ENCODE measurements at places on chromosomes 3 and 15. TPM values are rescaled to one million over a fixed set of nuclear protein-coding genes. Genes with fewer than 3 reads are reported as not detected.

- no peak for DNase-seq
Measured at GRCh38 chr3:183283886-183284285, 30.8 kb downstream of the B3GNT5 start.

DNA sequence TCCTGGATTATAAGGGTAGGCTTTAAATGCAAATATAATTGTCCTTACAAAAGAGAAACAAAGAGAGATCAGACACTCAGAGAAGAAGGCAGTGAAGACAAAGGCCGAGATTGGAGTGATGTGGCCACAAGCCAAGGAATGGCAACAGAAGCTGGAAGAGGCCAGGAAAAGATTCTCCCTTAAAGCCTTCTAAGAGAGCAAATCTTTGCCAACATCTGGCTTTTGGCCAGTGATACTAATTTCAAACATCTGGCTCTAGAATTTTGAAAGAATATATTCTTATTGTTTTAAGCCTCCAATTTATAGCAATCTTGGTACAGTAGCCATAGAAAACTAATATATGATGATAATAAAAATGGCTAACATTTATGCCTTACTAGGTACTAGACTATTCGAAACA, 615.8 kb upstream of the ZNF385D start:
- no peak for DNase-seq

DNA sequence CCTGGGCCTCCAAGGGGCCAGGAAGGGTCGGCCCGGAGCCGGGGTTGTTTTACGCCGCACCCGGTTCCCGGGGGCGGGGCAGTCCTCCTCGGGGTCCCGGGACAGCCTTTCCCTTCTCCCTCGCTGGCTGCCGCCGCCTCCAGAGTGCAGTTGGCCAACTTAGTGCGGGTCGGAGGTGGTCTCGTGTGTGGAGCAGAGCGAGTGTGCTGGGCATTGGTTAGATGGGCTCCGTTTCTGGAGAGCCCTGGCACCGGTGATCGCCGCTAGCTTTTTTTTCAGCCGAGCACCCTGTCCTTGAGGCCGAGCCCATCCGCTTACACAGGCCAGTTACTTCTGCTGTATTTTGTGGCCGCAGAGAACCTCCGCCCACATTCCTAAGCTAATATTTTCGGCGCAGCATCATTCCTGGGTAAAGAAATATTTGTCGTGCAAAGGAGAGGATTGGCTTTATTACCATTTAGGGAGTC, 585 bp downstream of the KIF23 start:
- DNase-seq = peak; percentile 39

- DNase-seq = no peak
Measured at GRCh38 chr15:40942878-40943277, 10.4 kb upstream of the CHAC1 start.

DNA sequence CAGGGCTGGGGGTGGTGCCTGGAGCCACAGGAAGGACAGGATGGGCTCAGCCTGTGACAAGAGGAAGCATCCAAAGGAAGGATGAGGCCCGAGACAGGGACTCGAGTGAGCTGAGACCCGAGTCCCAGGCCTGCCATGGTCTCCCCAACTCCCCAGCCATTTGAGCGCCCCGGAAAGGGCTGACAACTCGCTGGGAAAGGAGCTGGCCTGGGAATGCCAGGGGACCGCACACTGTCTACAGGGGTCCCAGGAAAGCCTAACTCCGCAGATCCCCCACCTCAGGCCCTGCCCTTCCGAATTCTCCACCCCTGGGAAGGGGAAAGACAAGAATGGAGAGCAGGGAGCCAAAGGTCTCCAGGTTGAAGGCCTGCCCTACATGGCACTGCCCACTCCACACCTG, 21.0 kb upstream of the SHISA5 start:
- DNase-seq = no peak

Gene MYRIP
- not detected for total RNA-seq

Gene GCSAM
- total RNA-seq = 5.6 TPM

- DNase-seq = no peak
Measured at GRCh38 chr3:186319945-186320344, 42.1 kb downstream of the DGKG start.

Gene KIF7
- 0.21 TPM for total RNA-seq

GRCh38 chr3:147919496-147919895, 510.3 kb downstream of the ZIC1 start:
- DNase-seq = no peak

DNA sequence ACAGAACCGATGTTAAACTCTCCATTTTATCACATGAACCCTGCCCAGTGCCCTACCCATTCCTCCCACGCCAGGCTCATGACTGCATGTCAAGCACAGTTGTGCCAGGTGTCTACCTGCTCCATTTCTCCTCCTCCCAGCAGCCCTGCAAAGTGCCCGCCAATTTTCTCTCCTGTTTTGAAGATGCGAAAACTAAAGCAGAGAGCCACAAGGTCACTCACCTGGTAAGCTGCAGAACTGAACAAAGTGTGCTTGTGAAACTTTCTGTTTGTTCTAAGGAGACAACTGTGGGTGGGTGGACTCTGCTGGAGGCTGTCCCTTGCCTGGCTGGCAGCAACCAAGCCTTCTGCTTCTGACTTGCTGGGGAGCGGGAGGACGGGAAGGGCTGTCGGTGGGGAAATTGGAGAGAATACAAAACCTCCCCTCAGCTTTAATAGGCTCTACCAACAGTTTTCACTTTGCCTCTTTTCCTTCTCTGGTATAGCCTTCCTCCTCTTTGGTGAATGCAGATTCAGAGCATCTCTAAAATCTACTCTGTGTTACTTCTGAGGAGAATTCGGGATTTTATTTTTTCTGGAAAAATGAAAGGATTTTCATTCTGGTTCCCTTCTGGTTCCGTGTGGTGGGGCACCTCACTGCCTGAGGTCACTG, 23.0 kb downstream of the LIMD1 start:
- DNase-seq = no peak

Gene SLC9A9
- total RNA-seq = 7.4 TPM

DNA sequence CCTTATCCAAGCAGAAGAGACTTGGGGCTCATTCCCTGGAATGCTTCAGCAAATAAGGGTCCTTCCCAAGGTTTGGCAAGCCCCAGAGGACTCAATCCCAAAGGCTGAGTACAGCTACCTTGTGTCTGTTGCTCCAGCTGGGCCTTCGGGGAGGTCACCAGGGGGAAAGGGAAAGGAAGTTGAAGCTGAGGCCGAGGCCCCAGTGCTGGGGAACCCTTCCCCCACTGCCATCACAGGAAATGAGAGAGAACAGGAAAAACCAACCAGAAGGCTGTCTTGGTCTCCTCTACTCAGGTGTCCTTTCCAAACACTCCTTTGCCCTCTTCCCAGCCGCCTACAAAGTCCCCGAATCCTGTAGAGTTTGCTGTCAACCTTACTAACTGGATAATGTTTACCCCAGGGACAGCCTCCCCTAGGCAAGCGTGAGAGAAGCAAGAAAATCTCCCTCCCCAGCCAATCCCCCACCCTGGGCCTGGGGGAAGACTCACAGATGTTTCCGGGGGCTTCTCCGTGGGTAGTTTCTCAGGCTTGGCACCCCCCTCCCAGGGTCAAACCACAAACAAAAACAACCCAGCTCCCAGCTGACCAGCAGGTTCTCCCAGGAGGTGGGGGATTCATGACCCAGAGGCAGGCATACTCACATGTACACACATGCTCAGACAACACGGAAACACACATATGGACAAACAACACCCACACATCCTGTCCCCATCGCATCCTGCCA, 5.5 kb downstream of the CSRNP1 start:
- DNase-seq = peak; percentile 76

DNA sequence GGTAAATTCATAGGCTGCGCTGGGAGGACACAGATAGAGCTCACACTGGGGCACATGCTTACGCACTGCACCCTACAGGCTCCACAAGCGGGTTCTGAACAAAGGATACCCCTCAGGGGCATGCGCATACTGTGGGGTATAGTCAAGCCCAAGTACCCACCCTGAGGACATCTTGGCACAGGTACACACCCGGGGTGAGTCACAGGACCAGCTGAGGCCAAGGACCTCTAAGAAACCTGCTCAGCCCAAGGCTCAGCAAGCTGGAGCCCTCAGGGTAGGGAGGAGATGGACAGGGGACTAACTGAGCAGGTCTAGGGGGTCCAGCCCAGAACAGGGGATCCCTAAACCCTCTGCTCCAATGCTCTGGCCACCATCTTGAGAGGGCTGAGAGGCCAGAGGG, 3.3 kb downstream of the SHISA5 start:
- no peak for DNase-seq

Gene TMEM115
- 18.0 TPM for total RNA-seq

DNA sequence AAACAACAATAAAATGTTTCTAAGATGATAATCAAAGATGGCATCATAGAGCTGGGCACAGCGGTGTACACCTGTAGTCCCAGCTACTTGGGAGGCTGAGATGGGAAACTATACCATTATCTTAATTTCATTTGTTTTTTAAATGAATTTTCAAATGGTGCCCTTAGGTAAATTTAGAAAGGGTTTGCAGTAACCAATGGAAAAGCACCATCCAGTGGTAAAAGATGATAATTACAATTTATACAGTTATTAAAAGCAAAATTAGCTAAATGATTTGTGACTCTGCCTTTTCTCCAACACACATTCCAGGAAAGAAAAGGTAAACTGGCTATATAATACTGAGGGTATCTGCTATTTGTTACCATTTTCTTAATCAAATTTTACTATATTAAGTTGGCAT, 14.4 kb upstream of the ANKRD28 start:
- no peak for DNase-seq

DNA sequence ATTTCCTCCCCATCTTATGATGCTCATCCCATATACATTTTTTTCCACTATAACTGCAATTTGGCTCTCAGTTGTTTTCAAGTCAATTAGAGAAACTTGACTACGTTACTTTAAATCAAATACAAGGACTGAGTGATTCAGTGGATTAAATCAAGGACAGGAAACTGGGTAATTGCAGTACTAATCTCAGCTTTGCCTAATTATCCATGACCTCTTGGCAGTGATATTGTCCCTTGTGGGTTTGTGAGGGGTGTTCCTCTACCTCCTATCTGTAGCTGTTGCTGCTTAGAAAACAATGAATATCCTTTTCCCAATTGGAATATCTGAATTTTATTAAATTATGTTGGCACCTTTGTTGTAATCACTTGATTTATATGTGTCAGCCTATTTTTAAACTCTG, 79.4 kb downstream of the ZPLD1 start:
- no peak for DNase-seq

Gene IL17RE
- total RNA-seq = 1.3 TPM

- DNase-seq = no peak
Measured at GRCh38 chr15:27382361-27383025, 411.5 kb downstream of the GABRG3 start.

Gene XXYLT1
- total RNA-seq = 10.8 TPM

DNA sequence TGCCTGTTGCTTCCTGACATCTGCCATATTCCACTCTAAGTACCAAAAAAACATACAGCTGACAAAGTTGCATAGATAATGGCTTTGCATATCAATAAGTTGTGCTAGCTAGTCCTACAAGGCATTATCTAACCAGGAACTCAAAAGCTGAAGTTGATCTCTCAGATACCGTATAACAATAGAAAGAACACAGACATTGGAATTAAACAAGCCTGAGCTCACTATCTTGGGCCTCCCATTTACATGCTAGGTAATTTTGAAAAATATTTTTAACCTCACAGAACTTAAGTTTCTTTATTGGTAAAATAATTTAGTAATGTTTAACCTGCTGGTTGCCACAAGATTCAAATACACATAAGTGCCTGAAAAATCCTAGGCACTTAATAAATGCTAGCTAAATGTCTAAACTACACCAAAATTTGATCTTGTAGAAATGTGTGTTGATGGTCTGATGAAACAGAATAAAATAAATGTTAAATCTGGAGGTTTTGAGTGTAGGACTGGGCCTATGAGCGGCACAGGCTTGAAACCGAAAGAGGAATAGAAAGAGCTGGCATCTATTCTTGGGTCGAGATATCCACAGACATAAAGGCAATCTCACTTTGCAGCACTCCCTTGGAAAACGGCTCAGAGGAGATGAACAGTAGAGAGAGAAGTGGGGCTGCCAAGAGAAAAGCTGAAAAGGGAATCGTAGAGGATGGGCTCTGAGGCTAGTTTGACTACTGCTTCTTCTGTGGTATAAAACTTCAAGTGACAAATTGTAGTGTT, 29.9 kb upstream of the TTC14 start:
- DNase-seq = no peak

Gene SPATA16
- total RNA-seq = not detected

GRCh38 chr3:136545664-136546268, 206.4 kb downstream of the STAG1 start:
- no peak for DNase-seq

DNA sequence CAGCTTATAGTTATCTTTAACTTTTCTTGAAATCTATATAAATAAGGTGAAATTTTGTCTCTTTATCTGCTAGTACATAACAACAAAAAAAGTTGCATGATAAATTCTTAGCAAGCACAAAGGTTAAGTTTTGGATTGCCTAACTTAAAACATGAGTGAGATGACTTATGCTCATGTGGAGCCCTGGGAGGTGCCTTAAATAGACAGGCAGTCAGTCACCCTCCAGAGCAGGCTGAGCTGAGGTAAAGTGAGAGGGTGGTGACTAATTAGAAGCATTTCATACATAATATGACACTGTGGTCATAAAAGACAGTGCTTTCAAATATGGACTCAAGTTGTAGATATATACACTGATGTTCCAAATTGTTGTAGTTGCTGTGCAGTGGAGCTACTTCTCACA, 14.6 kb upstream of the MME start:
- DNase-seq = no peak

DNA sequence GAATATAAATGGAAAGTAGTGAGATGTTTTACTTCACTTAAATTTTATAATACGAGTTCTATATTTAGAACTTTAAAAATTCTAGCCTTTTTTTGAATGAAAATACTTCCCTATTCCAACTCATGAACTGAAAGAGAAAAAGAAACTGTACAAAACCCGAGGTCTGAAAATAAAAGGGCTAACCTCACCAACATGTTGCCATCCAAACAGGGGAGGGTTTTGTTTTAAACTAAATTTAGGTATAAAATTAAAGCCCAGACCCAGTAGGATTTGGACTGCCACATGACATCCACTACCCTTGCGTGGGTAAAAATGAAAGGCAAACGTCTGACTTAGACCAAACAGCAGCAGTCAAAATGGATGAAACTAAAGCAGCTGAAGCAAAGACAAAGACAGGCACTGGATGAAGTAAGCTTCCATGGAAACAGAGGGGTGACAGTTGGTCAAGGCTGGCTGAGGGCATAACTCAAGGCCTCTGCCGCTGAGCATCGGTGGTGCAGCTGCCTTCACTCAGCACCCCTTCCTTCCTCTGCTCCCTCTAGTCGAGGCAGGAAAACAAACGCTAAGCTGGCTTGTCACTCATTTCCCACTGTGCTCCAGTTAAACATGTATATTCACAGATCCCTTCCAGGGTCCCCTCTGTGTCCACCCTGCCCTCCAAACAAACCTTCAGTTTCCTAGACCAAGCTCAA, 58.1 kb downstream of the TM4SF4 start:
- DNase-seq = no peak

Gene SAMMSON
- not detected for total RNA-seq

DNA sequence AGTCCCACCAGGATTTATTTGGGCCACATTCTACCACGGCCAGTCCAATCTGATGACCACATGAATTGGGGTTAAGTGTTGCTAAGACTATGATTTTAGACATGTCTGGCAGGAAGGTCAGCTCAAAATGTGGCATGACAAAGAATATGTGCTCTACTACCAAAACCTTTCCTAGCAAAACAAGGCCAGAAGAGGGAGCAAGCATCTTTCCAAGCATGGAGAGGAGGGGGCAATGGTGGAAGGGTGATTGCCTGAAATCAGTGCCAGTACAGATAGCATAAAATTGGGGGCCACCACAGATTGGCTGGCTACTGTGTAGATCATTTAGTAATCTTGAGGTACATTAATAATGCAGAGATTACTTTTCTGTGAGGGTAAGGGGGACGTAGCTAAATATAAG, 43.2 kb downstream of the TMEM39A start:
- DNase-seq = no peak

GRCh38 chr3:134473868-134474546, 11.8 kb downstream of the ANAPC13 start:
- DNase-seq = peak; percentile 88

Gene MED12L
- 0.79 TPM for total RNA-seq

Data from activated CD8-positive, alpha-beta T cell treated with anti-CD3 and anti-CD28 coated beads, Interleukin-2, amount 10 ng/mL, durations not matched to agents 7 days and 5 days (primary cell).